ENCODE measurements at places on chromosomes 2 and 18.

GRCh38 chr18:7616661-7617060 is 49.5 kb downstream of the PTPRM start:
- DNase-seq = no peak

GRCh38 chr18:13412901-13413300 is 194.3 kb downstream of the LDLRAD4 start:
- DNase-seq = no peak

GRCh38 chr2:41963661-41964525 is 83.9 kb upstream of the PKDCC start:
- no peak for DNase-seq

- no peak for DNase-seq
These were observed 63.3 kb upstream of the SMAD7 start for GRCh38 chr18:49013961-49014604.

DNA sequence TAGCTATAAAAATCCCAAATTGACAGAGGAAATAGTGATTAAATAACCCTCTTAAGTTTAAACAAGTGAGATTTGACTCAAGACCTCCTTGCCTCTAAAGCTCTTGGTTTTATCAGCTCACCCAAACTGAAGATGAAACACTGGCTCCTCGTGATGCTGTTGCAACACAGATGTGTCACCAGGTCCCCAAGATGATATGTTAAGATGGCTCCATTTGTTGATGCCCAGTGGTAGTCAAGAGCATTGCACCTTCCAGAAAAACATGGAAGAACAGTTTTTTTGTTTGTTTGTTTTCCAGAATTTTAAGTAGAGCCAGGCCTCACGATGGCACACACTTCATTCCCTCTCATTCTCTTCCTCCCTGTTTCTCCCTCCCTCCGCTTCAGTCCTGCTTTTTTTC is 399.8 kb downstream of the TXNL1 start:
- peak; percentile 9 for DNase-seq

GRCh38 chr2:925309-925708 is 25.3 kb upstream of the SNTG2 start:
- DNase-seq = no peak

DNA sequence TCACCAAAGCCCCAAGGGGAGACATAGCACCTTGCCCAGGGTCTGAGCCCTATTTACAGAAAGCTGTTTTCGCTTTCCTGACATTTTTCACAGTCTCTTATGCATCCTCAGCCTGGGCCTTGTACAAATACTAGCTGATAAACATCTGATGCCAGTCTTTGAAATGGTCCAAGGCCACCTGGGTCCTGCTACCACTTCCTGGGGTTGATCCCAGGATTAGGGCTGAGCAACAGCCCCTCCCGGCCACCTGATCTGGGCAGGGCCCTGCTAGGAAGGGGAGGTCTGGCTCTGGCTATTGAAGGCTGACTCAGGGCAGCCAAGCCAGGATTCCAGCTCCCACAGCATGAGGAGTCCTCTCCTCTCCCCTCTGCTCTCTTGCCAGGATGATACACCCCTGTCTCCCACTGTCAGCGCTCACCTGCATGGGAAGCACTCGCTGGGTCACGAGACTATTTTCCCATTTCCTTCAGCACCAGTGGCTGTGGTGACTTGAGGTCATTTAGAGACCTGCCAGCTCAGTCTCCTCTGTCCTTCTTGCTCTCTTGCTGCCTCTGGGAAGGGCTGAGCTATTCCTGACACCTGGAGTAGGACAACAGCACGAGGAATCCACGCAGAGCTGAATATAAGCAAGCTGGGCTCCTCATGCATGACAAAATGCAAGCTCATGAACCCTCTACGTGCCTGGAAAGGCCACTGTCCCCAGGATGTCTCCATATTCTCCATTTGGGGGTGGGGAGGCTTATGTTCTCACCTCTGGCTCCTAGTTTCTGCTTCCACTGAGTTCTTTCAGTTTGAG is 53.0 kb upstream of the LGALSL start:
- no peak for DNase-seq

DNA sequence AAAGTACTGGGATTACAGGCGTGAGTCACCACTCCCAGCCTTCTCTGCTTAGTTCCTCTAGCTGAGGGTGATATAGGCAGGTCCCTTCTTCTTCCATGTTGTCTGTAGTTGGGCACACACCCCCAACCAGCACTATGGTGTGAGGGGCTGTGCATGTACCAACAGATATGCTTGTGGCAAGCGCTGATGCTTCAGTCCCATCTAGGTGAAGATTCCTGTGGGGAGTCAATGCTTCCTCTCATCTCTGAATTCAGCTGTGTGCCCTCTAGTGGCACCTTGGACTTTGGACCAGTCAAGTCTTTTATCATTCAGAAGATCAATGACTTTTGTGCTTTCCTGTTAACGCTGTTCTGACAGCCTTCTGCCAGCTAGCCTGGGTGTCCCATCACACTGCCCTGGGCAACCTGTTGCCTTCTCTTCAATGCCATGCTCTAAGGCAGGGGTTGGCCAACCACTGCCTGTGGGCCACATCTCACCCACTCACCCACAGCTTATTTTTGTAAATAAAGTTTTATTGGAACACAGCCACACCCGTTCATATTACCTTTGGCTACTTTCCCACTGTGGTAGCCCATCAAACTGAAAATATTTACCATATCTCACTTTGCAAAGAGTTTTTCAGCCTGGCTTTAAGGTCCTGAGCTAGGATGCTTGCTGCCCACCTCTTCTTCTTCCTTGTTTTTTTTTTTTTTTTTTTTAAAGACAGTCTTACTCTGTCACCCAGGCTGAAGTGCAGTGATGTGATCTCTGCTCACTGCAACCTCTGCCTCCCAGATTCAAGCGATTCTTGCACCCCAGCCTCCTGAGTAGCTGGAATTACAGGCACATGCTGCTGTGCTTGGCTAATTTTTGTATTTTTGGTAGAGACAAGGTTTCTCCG is 51.0 kb downstream of the NPAS2 start:
- no peak for DNase-seq

DNA sequence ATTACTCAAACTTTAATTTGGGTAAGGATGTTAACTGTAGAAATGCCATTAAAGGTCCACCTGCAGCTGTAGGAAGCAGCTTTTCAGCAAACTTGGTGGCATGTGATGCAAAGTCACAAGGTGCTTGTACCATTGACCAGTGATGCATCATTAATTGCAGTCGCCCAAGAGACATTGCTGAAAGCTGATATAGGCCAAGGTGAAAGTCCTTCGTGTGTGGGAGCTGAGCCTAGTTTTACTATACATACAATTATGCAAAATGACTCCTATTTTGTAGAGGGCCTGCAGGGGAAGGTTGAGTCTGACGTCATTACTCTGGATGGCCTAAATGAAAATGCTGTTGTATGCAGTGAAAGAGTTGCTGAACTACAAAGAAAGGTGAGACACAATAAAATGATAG is 40.5 kb downstream of the ALMS1 start:
- DNase-seq = no peak

GRCh38 chr18:54440292-54440691 is 82.6 kb downstream of the C18orf54 start:
- no peak for DNase-seq

DNA sequence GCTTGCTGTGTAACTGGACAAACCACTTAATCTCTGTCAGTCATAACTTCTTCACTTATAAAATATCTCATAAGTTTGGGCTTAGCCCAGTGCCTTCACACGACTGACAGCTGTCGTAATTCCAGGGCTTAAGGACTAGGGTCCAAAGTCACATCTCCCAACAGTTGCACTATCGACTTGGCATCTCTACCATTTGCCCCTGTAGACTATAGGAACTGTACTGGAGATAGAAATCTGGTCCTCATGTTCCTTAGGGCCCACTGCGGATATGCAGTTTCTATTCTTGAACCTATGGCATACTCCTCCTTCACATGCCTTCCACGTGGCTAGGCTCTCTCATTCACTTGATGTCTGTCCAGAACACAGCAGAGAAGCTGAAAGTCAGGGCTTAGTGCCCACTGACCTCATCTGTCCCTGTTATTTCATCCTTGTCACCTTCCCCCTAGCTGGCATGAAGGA is 2.7 kb downstream of the ABHD1 start:
- DNase-seq = no peak

DNA sequence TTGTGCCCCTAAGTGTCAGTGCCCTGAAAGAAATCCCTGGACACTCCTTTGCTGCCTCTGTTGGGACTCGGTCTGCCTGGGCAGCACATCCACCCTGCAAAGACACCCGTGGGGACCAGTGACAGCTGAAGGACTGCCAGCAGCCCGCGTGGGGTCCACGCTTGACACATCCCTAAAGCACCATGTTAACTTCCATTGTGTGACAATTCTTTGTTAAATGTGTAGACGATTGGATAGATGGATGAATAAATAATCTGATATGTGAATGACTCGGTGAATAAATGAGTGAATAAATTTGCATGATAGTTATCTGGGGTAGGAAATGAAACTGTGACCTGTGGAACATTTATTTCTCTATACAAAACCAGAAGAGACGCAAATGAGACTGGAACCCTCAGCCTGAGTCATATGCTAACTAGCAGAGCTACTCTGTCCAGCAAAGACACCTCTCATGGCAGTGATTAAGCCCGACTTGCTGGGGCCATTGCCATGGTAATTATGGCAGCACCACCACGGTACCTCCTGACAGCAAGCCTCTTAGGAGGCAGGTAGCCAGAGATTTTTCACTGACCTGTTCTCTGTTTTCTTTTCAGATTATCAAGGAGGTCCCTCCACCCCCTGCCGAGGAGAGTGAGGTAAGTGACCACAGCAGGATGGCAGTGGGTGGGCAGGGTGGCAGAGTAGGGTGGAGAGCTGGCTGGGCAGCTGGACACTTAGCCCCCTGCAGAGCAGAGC is 156.8 kb downstream of the ANTXR1 start:
- no peak for DNase-seq

DNA sequence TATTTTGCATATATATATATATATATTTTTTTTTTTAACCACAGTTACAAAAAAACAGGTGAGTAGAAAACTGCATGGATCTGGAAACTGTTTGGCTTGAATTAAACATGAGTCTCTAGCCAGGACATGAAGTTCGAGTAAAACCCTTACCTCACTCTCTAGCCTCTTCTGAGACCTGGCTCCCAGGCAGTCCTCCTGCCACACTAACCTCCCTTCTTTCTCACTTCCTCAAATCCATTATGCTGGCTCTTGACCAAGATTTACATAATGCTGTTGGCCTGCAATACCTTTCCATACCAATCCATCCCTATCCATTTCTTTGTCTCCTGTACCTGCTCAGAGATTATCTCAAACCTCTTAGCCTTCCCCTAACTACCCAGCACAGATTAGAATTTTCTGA is 34.0 kb downstream of the PIGN start:
- no peak for DNase-seq

DNA sequence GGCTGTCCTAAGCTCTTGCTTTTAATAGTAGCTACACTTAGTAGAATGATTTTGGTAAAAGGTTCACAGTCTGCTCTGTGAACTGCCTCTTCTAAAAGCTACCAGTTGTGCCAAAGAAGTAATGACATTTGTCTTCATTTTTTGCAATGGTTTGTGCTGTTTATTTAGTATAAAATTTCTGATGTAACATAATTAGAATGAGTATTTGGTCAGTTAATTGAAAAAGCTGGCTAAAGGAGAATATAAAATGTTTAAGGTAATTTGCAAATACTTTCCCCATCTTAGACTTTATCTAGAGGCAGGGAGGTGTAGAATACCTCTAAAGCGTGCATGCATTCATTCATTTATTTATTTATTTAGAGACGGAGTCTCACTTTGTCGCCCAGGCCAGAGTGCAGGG is 71.3 kb downstream of the PHLPP1 start:
- no peak for DNase-seq

GRCh38 chr2:110770959-110771431 is 38.6 kb downstream of the ACOXL start:
- DNase-seq = peak; percentile 67

- DNase-seq = peak; percentile 42
These were observed 34.9 kb downstream of the CIB4 start for GRCh38 chr2:26605999-26606846.

DNA sequence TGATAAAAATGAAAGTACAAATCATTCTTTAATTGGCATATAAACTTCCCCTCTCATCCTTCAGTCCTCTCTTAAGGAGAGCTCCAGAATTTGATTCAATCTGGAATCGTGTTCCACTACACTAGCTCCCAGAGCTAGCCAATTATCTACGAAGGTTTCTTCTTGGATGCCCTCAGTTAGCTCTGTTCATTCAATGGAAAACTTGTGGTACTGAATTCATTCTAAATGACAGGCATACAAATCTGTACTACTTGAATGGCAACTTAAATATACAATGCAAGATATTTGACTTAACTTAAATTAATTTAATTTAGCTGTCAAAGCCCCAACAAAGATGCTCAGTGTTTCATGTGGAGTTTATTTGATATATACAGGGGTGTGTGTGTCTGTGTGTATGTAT is 1474.2 kb upstream of the CELF4 start:
- no peak for DNase-seq

GRCh38 chr18:24968238-24968775 is 383.7 kb downstream of the ZNF521 start:
- no peak for DNase-seq

DNA sequence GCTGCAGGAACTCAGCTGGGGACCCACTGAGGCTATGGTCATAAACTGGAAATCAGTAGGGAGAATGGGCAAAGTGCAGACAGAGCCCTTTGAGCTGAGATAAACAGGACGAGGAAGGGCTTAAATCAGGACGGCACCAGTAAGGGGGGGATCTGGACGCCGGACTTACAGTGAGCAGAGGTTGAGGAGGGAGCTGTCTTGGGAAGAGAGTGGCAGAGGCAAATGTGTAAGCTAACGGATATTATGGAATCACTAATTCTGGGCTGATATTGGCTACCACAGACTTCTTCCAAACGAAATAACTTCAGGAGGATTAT is 539 bp downstream of the CYP27A1 start:
- DNase-seq = no peak

- DNase-seq = no peak
These were observed 11.9 kb upstream of the APCDD1 start for GRCh38 chr18:10442551-10442971.
